ENCODE measurements at places on chromosomes 3 and 15.

DNA sequence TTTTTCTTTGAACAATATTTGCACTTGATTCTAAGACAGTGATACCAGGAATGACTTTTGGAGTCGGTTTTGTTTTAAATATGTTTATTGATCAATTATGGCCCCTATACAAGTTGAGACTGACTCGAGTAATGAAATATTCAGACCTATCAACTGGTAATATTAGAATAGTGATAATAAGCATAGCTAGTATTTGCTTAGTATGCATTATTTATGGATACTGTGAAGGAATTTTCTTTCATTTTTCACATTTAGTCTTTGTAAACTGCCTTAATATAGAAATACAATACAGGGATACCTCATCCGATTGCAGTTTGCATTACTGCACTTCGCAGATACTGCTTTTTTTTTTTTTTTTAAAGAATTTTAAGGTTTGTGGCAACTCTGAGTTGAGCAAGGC, 107.9 kb downstream of the CNTN4 start:
- no peak for DNase-seq

- peak; percentile 96 for DNase-seq
These were observed 37.9 kb downstream of the LIPC start for GRCh38 chr15:58469432-58470353.

DNA sequence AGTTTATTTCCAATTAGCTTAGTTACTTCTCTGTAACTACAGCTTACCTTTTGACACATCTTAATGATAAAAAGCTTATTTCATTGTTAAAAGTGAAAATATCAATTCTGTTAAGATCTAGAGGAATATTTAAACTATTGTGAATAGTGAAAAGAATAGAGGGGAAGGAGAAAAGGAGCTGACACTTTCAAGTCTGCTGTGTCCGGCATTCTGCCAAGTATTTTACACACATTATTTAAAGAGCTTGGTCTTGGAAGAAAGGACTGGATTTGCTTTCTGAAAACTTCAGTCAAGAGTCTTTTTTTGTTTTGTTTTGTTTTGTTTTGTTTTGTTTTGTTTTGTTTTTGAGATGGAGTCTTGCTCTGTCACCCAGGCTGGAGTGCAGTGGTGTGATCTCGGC, 34.8 kb downstream of the CCDC80 start:
- no peak for DNase-seq

GRCh38 chr3:138946663-138947494, at the start of the genes FOXL2 and FOXL2NB:
TSS of gene FOXL2 (minus strand) at chr3:138947137. CDS start at chr3:138946722, 415 bp downstream.
TSS of gene FOXL2NB (plus strand) at chr3:138947217. CDS start at chr3:138947365, 148 bp downstream.
- peak; percentile 13 for DNase-seq

DNA sequence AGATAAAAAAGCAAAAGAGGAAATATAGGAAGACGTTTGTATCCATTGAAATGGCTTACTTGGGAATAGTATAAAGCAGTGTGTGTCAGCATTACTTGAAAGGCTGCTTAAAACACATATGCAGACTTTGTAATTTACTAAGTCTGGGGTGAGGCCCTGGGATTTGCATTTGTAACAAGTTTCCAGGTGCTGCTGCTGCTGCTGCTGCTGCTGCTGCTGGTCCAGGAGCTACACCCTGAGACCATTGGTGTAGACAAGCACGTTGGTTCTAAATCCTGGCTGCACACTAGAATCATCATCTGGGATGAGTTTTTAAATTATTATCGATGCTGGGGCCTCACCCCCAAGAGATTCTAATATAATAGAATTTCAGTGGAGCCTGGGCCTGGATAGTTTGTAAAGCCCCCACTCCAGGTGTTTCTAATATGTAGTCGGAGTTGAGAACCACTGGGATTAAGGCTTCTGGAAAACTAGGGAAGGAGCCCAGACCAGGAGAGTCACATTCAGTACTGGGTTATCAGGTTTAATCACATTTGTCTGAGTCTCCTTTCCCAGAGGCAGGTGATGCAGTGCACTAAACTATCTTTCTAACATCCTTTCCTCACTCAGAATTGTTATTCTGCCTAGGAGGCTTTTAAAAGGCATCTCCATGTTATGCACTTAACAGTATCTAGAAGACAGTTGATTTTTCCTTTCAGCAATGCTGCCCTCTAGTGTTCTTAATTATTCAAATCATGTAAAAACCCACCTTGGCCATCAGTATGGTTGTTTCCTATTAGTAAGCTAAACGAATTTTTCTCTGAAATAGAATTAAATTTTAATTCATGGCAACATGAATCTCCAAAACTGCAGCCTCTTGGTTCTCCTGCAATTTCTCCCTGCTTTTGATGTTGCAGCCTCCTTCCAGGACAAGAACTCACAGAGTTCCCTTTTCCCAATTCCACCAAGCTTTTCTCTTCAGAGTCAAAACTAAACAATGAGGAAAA, 45.4 kb downstream of the SSR3 start:
- peak; percentile 61 for DNase-seq

- DNase-seq: no peak
These were observed 107.9 kb downstream of the ATG7 start for GRCh38 chr3:11379824-11380701.

DNA sequence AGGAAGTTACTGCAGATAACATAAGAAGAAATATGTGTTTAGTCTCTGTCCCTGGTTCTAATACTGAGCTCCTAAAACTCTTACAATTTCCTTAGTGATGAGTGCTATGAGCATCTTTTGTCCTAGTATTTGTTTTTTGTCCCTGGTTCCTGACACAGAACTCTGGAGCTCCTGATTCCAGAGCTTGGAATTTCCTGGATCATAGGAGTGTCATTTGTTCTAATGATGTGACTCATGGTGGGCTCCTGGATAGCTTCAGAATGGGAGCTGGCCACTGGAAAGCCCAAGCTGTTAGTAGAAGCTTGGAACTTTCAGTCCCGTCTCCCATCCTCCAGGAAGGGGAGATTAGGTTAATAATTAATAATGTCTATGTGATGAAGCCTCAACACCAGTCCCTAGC, 98.2 kb downstream of the CNTN6 start:
- DNase-seq: no peak

DNA sequence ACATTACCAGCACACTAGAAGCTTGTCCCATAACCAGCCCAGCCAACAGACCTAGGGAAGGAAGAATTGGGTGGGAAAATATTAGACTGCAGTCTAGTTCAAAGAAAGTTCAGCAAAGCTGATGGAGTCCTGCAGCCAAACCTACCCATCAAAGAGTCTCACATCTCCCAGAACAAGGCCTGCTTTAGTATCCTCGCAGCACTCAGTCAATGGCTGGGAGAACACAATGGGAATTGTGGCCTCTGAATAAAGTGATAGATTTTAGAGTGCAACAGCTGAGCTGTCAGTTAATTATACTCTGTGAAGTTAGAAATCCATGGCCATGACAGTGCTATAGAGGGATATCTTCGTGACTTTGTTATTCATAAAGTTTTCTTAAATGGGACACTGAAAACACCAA, 207.2 kb upstream of the NAALADL2 start:
- DNase-seq: no peak

DNA sequence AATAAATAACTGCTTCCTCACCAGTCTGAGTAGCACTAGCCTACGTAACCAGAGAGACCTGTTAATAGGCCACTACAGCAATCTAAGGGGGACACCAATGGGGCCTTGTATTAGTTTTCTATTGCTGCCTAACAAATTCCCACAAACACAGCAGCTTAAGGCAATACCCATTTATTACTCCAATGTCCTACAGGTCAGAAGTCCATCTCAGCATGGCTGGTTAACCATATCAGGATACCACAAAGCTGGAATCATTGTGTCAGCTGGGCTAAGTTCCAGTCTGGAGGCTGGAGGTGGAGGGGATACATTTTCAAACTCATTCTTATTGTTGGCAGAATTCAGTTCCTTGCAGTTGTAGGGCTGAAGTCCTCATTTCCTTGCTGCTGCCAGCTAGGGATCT, 331.9 kb downstream of the ULK4 start:
- DNase-seq: no peak

DNA sequence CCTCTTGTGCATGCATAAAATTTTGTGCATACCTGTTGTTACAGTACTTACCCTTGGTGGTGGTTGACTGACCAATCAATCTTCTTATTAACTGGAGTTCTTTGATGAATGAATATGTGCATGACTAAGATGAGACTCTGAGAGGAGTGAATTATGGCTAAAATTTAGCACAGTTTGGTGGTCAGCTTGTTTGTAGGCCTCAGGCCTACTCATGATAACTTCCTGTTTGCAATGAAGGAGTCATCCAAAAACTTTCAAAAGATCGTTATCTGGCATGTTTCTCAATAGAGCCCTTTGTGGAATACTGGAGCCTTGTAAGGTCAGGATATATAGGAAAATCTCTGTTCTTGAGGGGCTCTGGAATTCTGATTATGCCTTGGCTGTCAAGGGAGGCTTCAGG, 66.5 kb downstream of the LEKR1 start:
- DNase-seq: peak; percentile 56

DNA sequence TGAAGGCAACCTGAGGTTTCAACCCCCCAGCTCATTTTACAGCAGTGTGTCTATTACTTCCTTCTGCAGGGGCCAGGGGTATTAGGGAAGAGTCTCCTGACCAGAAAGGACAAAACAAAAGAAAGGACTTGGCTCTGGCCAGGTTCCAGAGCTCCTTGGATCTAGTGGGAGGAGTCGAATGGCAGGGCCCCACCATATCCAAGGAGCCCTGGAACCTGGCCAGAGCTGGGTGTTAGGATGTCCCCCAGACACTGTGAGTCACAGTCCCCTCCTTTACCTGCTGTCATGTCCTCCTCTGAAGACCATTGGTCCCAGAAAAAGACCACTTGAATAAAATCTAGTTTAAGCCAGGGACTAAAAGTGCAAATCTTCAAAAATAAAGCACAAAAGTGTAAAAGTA, 113.2 kb downstream of the EEFSEC start:
- no peak for DNase-seq

DNA sequence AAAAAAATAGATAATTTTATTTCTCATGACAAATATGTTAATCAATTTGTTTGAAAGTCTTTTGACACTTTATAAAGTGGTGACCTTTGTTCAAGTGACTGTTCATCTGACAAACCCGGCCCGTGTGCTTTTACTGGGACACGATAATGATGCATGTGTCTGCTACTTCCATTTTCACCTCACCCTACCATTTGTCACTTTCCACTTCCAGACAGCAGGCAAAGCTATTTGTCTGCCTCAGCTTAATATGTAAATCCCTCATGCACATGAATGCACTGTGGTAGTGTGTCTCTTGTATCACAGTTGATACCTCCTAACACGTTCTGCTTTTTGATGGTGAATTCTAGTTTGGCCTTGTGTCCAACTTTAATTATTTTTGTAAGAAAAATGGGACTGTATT, 204.3 kb downstream of the BBX start:
- DNase-seq: no peak

DNA sequence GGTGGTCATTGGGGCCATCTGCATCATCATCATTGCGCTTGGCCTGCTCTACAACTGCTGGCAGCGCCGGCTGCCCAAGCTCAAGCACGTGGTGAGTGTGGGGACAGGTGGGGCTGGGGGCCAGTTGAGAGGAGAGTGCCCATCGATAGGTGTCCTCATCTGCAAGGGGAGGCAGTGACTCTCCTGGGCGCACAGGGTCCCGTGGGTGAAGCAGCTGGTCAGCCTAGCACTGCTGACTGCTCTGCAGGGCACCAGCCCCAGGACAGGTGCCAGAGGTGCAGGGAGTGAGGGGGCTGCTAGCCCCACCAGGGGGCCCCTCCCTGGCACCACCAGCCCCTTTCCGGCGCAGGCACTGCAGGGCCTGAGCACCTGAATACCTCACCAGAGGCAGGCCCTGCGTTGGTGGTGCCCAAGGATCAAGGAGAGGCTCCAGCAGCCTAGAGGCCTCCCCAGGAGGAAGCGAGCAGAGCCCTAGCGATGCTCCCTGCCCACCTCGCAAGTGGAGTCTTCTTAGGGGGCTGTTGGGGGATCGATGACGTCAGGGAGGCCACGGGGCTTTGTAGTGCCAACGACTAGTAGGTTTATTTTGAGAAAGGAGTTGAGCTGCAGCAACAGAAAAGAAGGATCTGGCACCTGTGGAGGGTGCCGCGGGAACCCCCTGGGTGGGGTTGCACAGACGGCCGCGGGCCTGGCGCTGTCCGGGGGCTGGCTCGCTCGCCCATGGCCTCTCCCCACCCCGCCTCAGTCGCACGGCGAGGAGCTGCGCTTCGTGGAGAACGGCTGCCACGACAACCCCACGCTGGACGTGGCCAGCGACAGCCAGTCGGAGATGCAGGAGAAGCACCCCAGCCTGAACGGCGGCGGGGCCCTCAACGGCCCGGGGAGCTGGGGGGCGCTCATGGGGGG, 976 bp upstream of the ABTB1 start:
- DNase-seq: no peak

GRCh38 chr3:190886945-190887344, 24.5 kb upstream of the GMNC start:
- peak; percentile 40 for DNase-seq

DNA sequence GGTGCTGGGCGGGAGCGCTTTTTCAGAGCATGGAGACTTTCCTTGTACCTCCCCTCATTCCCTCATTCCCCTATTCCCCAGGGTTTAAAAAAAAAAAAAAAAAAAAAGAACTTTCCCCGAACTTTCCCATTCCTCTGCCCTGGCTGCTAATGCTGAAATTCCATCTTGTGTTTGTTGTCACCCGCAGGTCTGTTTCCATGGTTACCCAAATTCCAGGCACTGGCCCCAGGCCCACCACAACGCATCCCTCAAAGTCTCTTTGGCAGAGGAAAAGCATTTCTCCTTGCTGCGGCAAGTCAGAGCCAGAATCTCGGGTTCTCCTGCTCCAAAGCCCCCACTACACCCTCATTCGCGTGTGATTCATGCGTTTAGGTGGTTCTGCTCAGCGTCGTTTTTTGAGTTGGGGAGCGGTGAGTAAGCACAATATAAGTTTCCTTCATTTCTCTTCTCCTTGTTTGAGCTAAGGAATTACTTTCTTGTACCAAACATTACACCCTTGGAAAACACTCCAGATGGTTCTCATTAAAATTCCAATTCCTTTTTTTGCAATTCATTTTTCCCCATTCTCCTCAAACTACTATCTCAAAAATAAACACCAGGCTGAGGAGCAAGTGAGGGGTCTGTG, 21.6 kb downstream of the ANAPC13 start:
- DNase-seq: peak; percentile 78

DNA sequence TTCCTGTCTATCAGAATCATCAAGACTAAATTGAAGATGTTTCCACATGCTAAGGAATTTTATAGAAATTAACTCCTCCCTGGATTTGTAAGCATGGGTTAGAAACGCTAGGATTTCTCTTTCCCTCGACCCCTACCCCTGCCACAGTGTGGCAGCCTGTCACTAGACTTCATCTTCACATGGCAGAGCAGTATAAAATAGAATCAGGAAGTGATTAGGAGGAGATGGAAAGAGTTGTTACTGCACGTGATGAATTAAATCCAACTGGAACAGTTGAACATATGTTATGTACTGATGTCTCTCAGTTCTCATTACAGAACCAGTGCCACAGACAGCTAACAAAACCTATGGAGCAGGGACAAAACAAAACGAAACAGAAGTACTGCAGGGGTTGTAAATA, 130.0 kb upstream of the BNIP2 start:
- DNase-seq: no peak

DNA sequence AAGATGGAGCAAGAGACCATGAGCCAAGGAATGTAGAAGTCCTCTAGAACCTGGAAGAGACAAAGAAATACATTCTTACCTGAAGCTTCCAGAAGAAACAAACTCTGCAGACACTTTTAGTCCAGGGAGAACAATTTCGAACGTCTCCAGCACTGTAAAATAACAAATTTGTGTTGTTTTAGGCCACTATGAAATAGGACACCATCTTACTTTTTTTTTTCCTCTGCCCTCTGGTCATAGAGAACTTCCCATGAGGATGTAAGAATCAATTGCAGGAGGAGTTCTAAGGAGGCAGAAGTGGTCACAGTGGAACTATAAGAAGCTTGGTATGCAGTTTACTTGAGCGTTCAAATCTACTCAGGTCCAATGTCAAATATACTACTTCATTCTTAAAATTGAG, 1295.9 kb downstream of the ZPLD1 start:
- DNase-seq: no peak

- peak; percentile 4 for DNase-seq
These were observed 850 bp downstream of the SUCLG2 start for GRCh38 chr3:67653425-67654098.

All from A172 (cell line).